Panc1 (cell line): ENCODE measurements at places on chromosomes 1 and 21. TPM values are rescaled to one million over a fixed set of nuclear protein-coding genes. Genes with fewer than 3 reads are reported as not detected.

- no peaks in the 10 kb centered on the region; the same call in 1 of the 2 replicates for H3K4me1 ChIP-seq
- no peaks in the 10 kb centered on the region for H3K27me3 ChIP-seq
- no peak for DNase-seq
- H3K27ac ChIP-seq, result no peak overlapping the region
- no peaks in the 10 kb centered on the region for H3K36me3 ChIP-seq
- H3K4me3 ChIP-seq, result no peak overlapping the region
Measured at GRCh38 chr1:41447995-41448770, 36.3 kb downstream of the EDN2 start.

- no peak overlapping the region for H3K27ac ChIP-seq
- peaks cover 5% of the 10 kb centered on the region for H3K27me3 ChIP-seq
- H3K36me3 ChIP-seq, result no peaks in the 10 kb centered on the region
- DNase-seq, result no peak
- H3K4me1 ChIP-seq, result no peaks in the 10 kb centered on the region
Measured at GRCh38 chr1:233721004-233721595, 107.2 kb downstream of the KCNK1 start.

DNA sequence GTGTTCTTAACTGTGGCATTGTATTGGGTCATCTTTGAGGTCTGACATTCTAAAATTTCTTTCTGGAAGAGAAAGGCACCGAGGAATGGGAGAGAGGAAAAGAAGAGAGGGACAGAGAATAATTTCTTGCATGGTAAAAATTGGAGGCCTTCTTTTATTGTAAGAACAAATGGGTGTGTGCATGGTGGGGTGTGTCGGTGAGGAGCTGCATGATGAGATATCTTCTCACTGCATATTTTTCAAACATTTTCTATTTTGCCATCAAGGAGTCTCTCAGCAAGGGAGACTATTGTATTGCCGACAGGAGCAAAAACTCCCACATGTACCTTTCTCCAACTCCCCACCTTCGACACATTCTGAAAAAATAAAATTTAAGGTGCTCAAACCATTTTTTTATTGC lies 6.5 kb upstream of the CTSE start:
- no peak overlapping the region for H3K4me3 ChIP-seq
- no peaks in the 10 kb centered on the region for H3K36me3 ChIP-seq
- DNase-seq, result no peak
- H3K4me1 ChIP-seq, result no peaks in the 10 kb centered on the region

GRCh38 chr1:112268408-112268807 lies 127.6 kb upstream of the CTTNBP2NL start:
- no peaks in the 10 kb centered on the region for H3K36me3 ChIP-seq
- no peak overlapping the region for H3K4me3 ChIP-seq
- DNase-seq, result no peak
- H3K27ac ChIP-seq, result no peak overlapping the region
- no peaks in the 10 kb centered on the region for H3K4me1 ChIP-seq

- no peak overlapping the region for H3K4me3 ChIP-seq
- no peak overlapping the region for H3K27ac ChIP-seq
- H3K36me3 ChIP-seq, result no peaks in the 10 kb centered on the region
- DNase-seq, result no peak
- H3K4me1 ChIP-seq, result no peaks in the 10 kb centered on the region
- H3K27me3 ChIP-seq, result no peaks in the 10 kb centered on the region
Measured at GRCh38 chr1:53628286-53628955, 110.5 kb downstream of the GLIS1 start.

The RHD gene
- total RNA-seq, result not detected

The RGS4 gene
- 0.26 TPM for total RNA-seq

- no peaks in the 10 kb centered on the region for H3K27me3 ChIP-seq
- DNase-seq, result no peak
- no peak overlapping the region for H3K27ac ChIP-seq
- no peak overlapping the region for H3K4me3 ChIP-seq
Measured at GRCh38 chr1:151849126-151849525, 4.4 kb downstream of the THEM5 start.

GRCh38 chr1:18743233-18743632 lies 112.6 kb downstream of the PAX7 start:
- no peaks in the 10 kb centered on the region for H3K36me3 ChIP-seq
- H3K4me1 ChIP-seq, result no peaks in the 10 kb centered on the region
- no peak overlapping the region for H3K27ac ChIP-seq
- DNase-seq, result no peak

The THAP3 gene
- 24.9 TPM for total RNA-seq

GRCh38 chr1:245113649-245114048 lies 41.1 kb upstream of the KIF26B start:
- DNase-seq, result no peak
- no peaks in the 10 kb centered on the region; the same call in 1 of the 2 replicates for H3K4me1 ChIP-seq
- H3K4me3 ChIP-seq, result no peak overlapping the region

The HSPG2 gene
- total RNA-seq, result 171 TPM

The ERICH3 gene
- not detected for total RNA-seq

DNA sequence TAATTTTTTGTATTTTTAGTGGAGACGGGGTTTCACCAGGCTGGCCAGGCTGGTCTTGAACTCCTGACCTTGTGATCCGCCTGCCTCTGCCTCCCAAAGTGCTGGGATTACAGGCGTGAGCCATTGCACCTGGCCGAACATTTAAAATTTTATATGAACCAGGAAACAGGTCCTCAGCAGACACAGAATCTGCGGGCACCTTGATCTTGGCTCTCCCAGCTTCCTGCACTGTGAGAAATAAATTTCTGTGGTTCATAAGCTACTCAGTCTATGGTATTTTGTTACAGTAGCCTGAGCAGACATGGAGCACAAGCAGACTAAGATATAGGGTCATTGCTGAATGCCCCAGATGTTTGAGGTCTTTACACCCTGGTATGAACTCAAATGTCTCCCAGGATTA lies 23.6 kb upstream of the CTH start:
- no peaks in the 10 kb centered on the region for H3K4me1 ChIP-seq
- H3K36me3 ChIP-seq, result no peaks in the 10 kb centered on the region
- no peak for DNase-seq
- no peaks in the 10 kb centered on the region for H3K27me3 ChIP-seq

DNA sequence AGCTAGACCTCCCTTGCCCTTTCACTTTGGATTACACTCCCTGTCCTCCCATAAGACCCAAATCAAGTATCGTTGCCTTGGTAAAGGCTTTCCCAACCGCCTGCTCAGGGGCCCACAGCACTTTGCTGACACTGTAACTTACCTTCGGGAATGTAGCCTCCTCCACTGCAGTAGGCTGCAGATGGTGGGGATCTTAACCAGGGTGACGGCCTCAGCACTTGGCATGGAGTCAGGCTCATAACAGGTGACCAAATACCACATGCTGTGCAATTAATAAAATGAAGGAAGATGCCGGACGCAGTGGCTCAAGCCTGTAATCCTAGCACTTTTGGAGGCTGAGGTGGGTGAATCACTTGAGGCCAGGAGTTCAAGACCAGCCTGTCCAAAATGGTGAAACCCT lies 88.7 kb upstream of the IRF2BP2 start:
- H3K36me3 ChIP-seq, result no peaks in the 10 kb centered on the region
- peaks cover 2% of the 10 kb centered on the region; the same call in 1 of the 2 replicates for H3K4me1 ChIP-seq
- H3K4me3 ChIP-seq, result no peak overlapping the region

The DAB1 gene
- total RNA-seq, result 0.05 TPM

The PSMG1 gene
- 70.0 TPM for total RNA-seq

The PAQR7 gene
- total RNA-seq, result 30.9 TPM

The FAM72D gene
- 12.8 TPM for total RNA-seq

DNA sequence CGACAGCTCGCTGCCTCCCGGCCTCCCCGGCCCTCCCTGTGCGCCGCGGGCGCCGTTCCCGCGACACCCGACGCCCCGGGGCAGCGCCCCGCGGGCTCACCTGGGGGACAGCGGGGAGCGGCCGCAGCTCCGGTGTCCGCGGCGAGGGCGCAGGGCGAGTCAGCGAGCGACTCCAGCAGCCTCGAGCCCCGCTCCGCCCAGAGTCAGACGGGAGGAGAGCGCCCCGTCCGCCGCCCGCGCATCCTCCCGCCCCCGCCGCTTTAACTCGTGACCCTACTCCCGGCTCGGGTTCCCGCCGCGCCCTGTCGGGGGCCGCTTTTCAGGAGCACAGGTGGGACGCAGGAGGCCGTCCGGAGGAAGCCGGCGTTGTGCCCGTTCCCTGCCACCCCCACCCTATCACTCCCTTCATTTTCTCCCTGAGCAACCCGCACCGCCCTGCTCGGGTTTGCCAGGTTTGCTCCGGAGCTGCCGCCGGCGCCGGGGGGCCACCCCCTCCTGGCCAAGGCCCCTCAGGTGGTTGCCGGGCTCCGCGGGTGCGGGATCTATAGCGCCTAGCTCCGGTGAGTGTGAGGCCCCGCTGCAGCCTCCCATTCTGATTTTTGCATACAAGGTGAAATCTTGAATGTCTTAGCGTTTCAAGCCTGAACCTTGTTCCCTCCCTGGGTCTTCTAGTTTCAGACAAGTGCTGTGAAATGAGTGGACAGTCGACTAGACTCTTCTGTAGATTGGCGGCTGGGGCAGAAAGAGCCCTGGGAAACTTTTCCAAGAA lies at the start of gene MCOLN3:
Gene MCOLN3, minus strand, starts transcription at position 205 of the 769 bp plus-strand sequence. CDS start 3,140 bp downstream, outside the sequence.
- H3K4me3 ChIP-seq, result peak within 1 kb of the TSS; percentile 51
- no peaks in the 10 kb centered on the region for H3K36me3 ChIP-seq
- H3K27ac ChIP-seq, result no peak within 1 kb of the TSS; the same call in 1 of the 2 replicates
- peaks cover 36% of the 10 kb centered on the region for H3K27me3 ChIP-seq
- H3K4me1 ChIP-seq, result peaks cover 10% of the 10 kb centered on the region

- peak overlapping the region; percentile 80 for H3K27ac ChIP-seq
- no peak for DNase-seq
- peaks cover 3% of the 10 kb centered on the region; the same call in 1 of the 2 replicates for H3K36me3 ChIP-seq
- peaks cover 13% of the 10 kb centered on the region for H3K4me1 ChIP-seq
- H3K4me3 ChIP-seq, result peak overlapping the region; percentile 87
Measured at GRCh38 chr1:228140724-228141225, 696 bp downstream of the GUK1 start.

The FCRL1 gene
- total RNA-seq, result not detected

DNA sequence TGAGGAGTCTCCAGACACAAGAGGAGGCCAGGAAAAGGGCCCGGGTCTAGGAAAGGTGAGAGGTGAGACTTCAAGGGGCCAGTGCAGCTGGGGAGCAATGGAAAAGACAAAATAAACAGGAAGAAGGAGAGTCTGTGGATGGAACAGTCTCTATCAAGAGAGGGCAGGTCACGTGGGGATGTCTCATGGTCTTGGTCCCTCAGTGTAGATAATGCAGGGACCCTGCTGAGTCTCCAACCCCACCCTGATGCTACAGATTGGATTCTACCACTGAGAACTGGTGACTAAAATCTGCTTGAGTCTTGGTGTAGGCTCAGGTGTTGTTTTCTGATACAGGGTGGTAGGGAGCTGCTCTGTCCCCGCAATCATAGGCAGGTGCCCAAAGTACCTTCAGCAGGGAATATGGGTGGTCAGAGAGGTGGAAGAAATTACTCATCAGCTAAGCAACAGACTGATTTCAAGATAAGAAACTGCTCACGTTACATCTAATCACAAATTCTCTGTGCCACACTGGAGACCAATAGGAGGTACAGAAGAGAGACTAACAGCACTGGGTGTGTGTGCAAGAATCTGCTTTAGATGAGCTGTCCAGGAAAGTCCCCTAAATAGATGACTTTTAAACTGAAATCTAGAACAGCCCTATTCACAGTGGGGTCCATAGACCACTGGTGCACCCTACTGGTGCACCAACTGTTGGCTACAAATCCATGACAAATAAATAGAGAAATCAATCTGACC lies 101.5 kb upstream of the TLR5 start:
- peaks cover 11% of the 10 kb centered on the region for H3K27me3 ChIP-seq
- no peak for DNase-seq
- no peak overlapping the region for H3K4me3 ChIP-seq
- no peaks in the 10 kb centered on the region for H3K36me3 ChIP-seq
- no peak overlapping the region for H3K27ac ChIP-seq

- H3K27me3 ChIP-seq, result no peaks in the 10 kb centered on the region
- peaks cover 38% of the 10 kb centered on the region for H3K36me3 ChIP-seq
- H3K4me3 ChIP-seq, result no peak overlapping the region
- no peak overlapping the region for H3K27ac ChIP-seq
- no peak for DNase-seq
- no peaks in the 10 kb centered on the region for H3K4me1 ChIP-seq
Measured at GRCh38 chr1:39352881-39353280, 138.6 kb upstream of the BMP8A start.

The RNU1-2 gene
- total RNA-seq, result 1,290 TPM

DNA sequence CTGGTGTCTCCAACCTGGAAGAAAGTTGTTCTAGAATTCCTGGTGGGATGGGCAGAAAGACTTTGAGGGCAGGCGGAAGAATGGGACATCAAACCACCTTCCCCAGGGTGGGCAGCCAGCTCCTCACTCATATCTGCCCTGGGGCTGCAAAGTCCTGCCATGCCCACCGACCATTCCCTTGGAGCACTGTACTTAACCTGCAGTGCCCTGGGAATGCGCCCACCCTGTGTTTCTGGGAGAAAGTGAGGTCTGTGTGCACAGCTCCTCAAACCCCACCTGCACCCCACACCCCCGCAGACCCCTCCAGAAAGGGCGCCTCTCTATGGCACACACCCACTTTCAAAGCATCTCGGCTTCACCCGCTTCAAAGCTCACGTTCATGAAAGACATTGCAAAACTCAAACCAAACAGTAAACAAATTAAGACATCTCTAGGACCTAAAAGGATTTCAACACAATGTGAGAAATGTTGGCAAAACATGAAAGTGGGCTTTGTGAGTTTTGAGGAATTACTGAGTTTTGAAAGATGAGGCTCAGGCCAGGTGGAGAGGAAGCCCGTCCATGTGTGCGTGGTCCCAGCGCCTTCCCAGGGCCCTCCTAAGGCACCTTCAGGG lies 25.1 kb downstream of the KRTAP10-1 start:
- no peak overlapping the region for H3K4me3 ChIP-seq
- no peak for DNase-seq
- no peaks in the 10 kb centered on the region for H3K27me3 ChIP-seq
- H3K36me3 ChIP-seq, result peaks cover 2% of the 10 kb centered on the region; the same call in 1 of the 2 replicates

GRCh38 chr1:193406901-193407300 lies 220.5 kb upstream of the B3GALT2 start:
- H3K27me3 ChIP-seq, result no peaks in the 10 kb centered on the region
- H3K4me3 ChIP-seq, result no peak overlapping the region
- no peaks in the 10 kb centered on the region for H3K36me3 ChIP-seq
- no peak overlapping the region for H3K27ac ChIP-seq
- no peak for DNase-seq

DNA sequence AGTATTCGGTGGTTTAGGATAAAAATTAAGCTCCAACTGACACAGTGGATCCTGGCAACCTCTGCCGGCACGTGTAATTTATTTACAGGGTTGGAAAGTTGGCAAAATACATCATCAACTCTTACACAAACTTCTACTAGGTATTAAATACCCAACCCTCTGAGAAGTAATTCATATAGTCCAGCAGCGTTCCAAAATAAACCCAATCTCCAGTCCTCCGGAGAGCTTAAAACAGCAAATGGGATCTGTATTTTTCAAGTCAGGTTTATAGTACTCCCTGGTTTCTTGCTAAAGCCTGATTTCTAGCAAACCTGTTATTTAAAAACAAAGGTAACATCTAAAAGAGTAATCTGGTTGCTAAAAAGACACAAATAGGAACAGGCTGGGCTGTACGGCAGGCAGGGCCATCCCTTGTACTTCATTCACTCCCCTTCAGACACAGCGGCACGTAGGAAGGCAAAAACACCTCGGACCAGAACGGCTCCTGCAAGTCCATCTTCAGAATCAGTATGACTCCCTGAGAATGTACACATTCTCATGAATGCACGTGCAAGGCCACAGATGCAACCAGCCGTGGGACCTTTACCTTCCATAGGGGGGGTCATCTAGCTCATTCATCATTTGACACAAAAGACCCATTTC lies 8.6 kb downstream of the GLIS1 start:
- no peak for DNase-seq
- H3K27ac ChIP-seq, result no peak overlapping the region
- H3K4me3 ChIP-seq, result no peak overlapping the region
- H3K27me3 ChIP-seq, result no peaks in the 10 kb centered on the region; the same call in 1 of the 2 replicates
- H3K36me3 ChIP-seq, result no peaks in the 10 kb centered on the region
